ENCODE measurements at places on chromosomes 5 and 9.

GRCh38 chr5:138901716-138902115 is 26.6 kb upstream of the LRRTM2 start:
- DNase-seq: no peak

DNA sequence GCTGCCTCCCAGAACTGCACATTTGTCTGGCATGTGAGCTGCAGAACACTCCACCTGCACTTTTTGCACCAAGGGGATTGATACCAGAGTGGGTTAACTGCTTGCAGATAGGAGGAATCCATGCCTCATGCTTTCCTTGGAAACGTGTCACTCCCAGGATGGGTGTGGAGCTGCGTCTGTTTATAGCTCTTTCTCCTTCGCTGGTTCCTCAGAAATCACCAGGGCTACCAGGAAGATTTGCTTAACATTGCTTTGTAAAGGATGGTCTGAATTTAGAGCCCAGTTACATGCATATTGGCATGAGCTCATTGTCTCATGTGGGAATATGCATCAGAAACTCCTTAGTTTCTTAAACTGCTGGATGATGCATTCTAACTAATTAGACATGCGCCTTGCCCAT is 234.6 kb downstream of the GADD45G start:
- no peak for DNase-seq

DNA sequence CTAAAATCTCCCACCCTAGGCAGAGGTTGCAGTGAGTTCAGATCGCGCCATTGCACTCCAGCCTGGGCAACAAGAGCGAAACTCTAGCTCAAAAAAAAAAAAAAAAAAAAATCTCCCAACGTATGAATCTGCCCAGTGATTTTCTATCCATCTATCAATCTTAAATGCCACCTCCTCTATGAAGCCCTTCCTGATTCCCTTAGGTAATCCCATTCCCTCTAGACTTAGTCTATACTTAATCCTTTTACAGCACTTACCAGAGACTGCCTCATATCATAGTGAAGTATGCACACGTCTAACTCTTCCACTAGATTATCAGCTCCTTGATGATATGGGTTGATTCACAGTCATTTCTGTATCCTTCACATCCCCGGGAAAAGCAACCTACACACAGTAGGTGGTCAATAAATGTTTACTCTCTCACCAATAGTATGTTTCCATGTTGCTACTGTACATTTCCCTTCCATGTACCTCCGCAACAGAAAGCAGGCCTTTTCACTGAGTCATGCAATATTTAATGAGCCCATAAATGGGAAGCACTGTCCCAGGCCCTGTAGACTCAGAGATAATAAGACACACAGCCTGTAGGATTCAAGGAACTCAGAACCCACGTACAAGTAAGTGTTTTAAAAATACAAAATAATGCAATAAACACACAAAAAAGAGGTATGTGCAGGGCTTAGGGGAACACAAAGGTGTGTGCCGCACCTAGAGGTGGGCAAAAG is 1.2 kb downstream of the DROSHA start:
- no peak for DNase-seq

DNA sequence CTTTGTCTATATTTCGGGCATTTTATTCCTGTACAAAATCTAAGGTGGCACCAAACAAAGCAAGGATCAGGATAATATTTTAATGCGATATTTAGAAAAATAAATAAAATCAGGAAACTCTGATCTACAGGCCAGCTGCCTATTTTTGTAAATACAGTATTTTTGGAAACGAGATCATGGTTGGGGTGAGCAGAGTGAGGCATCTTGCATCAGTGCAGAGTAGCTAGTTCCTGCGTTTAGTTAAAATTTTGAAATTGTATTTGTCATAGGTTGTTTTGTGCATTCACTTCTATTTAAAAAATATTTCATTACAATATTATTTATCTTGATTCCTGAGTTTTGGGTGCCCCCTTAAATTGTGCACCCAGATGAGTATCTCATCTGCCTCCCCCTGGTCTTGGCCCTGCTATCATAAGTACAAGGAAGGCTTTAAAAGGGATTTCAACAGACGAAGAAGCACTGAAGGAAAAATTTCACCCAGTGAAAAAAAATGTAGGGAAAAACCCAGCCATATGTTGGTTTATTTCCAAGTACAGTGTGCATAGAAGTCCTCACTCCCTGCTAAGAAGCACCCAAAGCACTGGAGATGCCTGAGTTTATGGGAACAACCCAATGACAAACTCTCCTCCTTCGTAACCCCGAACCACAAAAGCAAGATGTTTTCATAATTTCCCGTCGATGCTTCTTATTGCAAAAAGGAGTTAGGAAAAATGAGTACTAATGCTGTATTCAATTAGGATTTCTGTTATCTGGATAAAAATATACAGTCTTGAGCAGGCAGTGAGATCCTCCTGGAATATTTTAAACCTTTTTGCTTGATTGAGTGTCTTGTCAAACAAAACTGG is 304.7 kb upstream of the CLINT1 start:
- no peak for DNase-seq

DNA sequence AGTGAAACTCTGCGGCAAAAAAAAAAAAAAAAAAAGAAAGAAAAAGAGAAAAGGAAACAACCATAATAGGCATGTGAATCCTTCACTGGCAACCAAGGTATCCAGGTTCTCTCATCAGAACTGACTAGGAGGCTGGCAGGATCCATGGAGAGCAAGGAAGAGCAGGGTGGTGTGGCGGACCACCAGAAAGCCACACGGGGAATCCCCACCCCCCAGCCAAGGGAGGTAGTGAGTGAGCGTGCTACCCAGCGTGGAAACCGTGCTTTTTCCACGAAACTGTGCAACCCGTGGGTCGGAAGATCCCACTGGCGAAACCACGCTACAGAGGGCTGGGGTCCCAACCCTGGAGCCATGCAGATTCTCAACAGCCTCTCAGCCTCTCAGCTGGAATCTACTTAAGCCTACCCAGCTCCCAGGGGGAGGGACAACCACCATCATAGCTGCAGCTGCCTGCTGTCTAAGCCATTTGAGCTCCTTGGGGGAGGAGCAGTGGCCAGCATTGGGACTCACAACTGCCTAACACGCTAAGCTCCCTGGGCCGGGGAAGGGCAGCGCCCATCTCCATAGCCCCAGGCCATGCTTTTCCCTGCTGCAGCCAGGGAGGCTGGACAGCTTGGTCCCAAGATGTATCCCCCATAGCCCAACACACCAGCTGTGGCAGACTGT is 91.6 kb downstream of the PRELID2 start:
- no peak for DNase-seq

DNA sequence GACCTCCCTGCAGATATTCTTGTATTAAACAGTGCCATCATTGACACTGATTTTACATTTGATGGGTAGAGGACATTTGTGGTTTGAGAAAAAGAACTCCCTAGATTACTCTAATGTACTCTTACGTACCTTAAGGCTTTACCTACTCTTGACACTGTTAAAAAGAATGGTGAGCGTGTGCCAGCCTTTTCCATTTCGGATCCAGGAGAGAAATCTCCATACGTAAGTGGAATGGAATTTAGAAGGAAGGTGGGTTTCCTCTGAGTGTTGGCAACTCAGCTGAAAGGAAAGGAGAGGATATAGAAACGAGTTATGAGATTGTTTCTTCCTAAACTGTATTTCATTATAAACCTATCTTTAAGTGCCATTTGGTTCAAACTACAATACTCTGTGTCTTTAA is 40.9 kb downstream of the TNPO1 start:
- DNase-seq: no peak

DNA sequence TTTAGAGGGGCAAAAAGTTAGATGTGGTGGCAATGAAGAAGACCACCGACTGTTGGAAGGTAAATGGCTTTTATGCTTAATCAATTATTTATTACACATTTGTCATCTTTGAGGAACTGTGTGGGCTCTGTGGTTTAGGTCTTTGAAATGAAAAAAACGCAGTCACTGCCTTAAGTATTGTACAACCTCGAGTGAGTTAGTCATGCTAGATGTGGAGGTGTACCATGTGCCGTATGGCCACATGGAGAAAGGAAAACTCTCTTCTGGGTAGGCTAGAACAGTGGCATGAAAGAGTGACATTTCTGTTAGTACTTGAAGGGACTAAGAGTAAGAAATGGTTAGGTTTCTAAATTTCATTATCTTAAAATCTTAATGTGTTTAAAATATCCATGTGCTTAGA is 166.1 kb downstream of the HACD4 start:
- no peak for DNase-seq

DNA sequence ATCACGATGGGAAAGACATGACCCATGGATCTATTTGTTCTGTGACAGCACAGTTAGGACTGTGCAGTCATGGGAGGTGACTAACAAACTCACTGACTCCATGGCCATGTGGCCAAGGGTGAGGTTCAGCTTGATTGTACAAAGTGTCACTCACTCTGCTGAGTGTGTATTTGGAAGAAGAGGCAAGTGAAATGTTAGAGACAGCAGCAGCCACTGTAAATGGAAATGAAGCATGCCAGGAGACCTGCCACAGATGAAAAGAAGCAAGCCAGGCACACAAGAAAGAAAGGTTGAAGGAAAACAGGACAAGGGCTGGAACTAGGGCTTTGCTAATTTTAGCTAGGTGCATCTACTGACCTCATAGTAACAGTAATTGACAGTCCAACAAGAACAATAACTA is 42.7 kb upstream of the PALM2AKAP2 start:
- DNase-seq: no peak

DNA sequence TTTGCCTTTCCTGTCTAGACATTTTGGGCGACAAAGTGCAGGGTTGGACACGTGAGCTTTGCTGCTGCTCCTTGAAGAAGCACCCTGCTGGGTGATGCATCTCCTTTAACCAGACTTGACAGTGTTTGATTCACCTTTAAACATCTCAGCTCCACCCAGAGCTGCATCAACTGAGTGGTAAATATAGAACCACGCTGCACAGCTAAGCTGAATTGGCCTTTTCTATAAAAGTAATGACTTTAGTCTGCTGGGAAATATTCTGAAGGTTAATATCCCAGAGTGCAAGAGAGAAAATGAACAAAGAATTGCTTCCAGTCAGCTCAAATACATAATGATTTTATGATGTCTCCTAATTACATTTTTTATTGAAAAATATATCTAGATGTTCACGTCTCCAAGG is 264.3 kb upstream of the ADCY2 start:
- no peak for DNase-seq

GRCh38 chr9:114244570-114244969 is 78.3 kb upstream of the ORM1 start:
- DNase-seq: no peak

GRCh38 chr5:180468732-180469585 is 25.2 kb upstream of the CNOT6 start:
- DNase-seq: no peak

DNA sequence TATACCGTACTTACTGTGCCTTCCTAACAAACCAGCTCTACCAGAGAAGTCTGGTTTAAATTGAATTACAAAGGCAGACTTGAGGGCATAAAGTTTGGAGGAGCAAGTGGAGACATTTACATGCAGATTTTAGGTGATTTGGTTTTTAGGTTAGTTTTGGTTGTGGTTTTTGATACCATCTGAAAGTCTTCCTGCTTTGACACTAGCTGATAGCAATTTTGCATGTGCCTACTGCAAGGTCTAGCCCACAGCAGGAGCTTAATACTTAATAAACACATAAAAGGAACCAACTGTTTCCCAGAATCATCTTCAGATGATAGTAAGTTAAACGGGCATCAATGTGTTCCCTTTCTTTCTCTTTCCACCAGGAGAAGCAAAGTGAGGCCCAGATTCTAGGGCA is 3.4 kb upstream of the ESM1 start:
- DNase-seq: no peak

GRCh38 chr9:103483471-103484096 is 488.5 kb downstream of the CYLC2 start:
- DNase-seq: no peak

- DNase-seq: no peak
These were observed 11.2 kb downstream of the CDHR2 start for GRCh38 chr5:176560364-176560763.

DNA sequence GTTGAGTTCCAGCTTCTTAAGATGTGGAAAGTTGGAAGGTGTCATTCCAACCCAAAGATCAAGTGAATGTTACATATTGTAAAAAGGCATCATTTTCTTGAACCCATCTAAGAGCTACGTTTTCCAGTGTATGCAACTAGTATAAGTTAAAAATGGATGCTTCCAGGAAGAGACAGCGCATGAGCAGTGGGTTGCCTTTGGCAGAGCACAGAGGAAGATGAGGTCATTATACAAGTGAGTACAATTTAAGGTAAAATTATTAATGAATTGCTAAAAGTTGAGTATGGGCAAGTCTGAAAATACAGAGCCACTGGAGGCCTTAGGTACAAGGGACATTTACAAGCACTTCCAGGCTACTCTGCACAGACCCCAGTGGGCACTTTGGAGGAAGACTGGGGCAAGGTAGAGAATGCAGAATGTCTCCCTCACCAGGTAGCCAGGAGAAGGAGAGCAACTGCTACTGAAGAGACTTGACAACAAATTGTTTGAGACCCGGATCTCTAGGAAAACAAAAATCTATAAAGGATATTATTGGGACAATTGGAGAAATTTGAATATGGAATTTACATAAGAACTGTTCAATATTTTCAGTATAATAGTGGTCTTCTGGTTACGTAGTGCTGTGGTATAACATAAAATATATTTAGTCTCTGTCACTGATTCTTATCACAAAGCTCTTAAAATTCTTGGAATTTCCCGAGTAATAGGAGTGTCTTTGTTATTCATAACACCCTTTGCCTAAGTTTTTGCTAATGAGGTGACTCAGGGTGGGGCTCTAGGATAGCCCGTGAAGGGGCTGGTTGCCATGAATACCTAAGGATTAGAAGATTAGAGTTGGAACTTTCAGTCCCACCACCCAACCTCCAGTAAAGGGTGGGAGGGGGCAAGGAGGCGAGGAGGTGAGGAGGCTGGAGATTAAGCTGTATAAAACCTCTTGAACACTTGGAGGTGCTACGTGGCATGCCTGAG is 129.9 kb upstream of the FER start:
- DNase-seq: no peak

DNA sequence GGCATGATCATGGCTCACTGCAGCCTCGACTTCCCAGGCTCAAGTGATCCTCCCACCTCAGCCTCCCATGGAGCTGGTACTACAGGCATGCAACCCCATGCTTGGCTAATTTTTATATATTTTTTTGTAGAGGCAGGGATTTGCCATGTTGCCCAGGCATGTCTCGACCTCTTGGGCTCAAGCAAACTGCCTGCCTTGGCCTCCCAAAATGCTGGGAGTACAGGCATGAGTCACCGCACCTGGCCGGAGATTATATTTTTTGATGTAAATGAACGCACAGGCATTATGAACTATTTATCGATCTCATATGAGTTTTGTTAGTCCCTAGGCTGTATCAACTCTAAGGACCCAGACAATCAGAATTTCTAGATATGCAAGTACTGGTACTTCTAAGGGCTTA is 25.5 kb upstream of the CEP120 start:
- no peak for DNase-seq

GRCh38 chr5:159805021-159805420 is 111.3 kb upstream of the ADRA1B start:
- peak; percentile 41 for DNase-seq

- no peak for DNase-seq
These were observed 475.7 kb upstream of the TNC start for GRCh38 chr9:115593587-115594091.

- no peak for DNase-seq
These were observed 18.9 kb upstream of the VLDLR start for GRCh38 chr9:2602704-2603116.

All from left cardiac atrium (tissue), 4 donors.